ENCODE measurements at places on chromosomes 7 and 10.

- DNase-seq, result no peak
These were observed 369.6 kb downstream of the TCERG1L start for GRCh38 chr10:130941886-130942285.

DNA sequence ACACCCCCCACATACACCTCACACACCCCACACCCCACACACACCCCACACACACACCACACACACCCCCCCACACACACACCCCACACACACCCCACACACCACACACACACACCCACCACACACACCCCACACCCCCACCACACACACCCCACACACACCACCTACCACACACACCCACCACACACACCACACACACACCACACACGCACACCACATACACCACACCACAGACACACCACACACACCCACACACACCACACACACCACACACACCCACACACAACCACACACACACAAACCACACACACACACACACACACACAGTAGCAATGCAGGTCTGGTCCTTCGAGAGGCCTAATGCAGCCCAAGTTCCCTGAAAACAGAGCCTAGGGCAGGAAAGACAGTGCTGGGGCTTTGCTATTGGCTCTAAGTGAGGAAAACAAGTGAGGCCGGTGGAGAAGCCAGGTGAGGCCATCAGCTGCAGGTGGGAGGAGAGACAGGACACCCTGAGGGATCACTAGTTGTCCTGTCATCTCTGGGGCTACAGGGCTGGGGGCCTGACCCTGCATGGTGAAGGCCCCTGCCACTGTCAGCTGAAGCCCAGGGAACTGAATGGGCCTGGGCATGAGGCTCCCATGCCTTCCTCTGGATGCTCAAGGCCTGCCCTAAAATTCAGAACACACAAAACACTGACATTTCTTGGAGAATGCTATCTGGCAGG, 92.6 kb downstream of the CYTH3 start:
- no peak for DNase-seq

- DNase-seq, result no peak
These were observed 1127.7 kb downstream of the REEP3 start for GRCh38 chr10:64648915-64649314.

DNA sequence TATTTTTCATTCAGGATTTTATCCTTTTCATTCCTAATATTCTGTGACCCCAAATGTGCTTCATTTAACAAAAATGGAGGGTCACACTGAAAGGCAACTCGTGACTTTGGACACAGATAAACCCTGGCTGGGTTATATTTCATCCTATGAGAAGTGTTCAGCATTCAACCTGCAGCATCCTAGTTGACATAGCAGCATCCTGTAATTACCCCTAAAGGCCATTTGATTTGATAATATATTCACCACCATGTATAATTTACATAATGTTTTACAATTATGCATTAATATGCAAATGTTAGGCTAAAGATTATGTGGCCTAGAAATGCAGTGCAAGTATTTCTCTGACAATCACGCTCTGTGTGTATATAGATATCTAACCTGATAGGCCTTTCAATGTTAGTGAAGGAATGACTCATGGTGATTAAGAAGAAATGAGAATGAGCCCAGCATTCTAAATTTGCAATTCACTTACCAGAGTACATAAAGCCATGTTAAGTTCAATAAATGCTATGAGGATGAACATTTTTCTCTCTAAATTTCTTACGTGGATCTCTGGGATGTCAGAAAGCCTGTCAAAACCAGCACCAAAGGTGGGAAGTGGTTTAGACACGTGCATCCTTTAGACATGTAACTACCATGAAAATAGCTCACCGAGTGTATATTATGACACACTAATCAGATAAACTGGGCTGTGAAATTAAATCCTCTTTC, 337.7 kb upstream of the AOAH start:
- no peak for DNase-seq

DNA sequence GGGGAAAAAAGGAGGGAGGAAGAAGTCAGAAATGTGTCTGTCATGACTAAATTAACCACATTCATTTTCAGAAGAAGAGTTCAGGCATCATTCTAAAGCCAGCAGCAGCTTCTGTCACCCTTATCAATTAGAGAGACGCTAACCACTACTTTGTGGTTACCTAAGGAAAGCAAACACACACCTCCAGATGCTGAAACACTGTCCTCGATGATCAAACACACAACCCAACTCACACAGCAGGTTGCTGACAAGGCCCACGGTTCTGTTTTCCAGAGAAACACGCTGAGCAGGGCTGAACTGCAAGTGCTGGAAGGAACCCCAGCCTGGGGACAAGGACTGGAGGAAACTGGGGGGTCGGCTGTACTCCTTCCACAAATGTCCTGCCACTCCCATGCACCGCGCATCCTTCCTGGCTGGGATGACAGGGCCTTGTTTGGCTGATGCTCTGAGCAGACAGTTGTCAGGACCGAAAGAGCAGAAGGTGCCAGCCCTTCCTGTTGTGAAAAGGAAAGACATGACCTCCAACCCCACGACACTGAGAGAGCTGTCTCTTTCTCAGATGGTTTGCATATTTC, 36.6 kb downstream of the PRKCQ start:
- DNase-seq, result no peak

DNA sequence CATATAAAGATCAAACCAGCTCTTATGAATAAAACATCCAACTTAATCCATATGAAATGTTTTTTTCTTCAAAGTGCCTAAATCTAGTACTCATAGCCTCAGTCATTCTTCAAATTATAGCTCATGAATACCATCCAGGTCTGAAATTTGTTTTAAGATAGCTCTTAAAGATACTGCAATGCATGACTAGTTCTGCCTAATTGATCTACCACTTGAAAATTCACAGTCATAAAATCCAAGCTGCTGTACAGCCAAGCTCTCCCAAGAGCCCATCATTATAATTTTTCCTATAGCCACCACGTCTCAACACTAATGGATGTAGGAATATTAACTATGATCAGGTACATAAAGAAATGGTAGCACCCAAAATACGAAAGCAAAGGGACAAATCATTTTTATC, 87.9 kb upstream of the RNF148 start:
- DNase-seq, result no peak

- no peak for DNase-seq
These were observed 19.7 kb upstream of the BNIP3 start for GRCh38 chr10:132001238-132001972.

DNA sequence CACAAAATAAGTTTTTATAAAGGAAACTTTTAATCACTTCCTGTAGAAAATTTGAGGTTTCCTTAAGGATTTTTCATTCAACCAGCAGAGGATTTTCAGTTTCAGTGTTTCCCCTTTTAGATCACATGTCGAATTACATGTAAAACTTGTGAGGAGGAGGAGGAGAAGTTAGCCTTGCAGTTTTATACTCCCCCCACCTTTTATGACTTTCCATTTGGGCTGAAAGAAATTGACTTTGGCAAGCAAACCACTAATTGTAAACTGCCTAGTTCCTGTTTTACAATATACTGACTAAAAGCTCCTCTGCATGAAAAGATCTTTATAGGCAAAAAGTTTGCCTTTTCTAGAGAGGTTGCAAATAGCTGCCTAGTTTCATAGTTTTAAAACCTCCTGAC, 3.0 kb downstream of the BAMBI start:
- DNase-seq, result no peak

- DNase-seq, result no peak
These were observed 125.1 kb downstream of the CDK14 start for GRCh38 chr7:90720984-90721760.

DNA sequence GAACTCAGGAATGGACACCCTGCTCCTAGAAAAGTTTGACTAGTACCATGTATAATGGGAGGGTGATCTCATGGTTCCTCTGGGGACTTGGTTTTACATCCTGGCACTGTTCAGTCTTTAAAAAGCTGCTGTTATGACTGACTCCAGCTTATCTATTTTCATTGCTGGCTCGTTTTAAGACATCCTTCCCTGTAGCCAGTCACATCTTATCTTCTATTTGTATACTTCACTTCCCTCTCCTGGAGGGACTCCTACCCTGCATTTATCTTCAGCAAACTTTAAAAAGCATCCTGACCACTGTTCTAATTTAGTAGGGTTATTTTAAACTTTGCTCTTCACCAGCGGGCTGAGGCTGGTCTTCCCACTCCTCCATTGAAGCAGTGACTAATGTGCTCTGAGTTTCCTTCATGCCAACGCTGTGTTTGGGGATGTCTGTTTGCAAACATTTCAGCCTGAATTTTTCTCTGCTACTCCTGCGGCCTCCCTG, 72.9 kb upstream of the ARMC3 start:
- no peak for DNase-seq

DNA sequence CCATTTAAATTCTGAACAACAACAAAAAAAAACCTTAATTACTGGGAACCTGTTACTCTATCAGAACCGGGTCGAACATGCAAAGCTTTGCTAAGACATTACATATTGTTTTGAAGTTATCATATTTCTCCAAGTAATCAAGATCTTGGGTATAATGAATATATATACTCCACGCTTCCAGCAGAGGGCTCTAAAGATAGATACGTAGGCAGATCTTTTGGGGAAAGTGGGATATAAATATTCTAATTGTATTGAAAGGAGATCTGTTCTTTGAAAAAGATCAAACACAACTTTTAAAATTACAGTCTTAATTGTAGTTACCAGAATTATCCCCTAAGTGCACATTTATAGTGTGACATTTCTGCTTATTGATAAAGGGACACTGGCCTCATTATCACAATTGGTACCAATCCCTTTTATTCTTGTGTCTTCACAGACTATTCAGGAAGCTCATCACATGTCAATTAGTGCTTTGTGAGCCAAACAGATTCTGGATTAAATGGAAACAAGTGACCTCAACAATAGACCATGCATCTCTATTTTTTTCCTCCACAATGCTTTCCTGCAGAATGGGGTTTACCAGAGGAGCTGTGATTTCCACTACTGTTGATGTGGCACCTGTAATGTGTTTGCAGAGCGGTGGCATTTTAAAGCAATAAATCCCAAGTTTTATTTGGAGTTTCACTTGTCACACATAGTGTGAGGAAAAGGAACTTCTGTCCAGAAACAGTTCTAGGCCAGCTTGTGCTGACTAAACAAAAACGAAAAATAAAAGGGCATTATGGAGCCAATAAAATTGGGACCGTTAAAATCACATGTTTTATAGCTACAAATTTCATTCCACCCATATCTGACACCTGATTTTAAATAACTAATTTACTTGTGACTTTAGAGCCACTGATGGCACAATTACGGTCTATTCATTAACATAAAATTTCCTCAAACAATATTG, 122.4 kb downstream of the CTTNBP2 start:
- no peak for DNase-seq

DNA sequence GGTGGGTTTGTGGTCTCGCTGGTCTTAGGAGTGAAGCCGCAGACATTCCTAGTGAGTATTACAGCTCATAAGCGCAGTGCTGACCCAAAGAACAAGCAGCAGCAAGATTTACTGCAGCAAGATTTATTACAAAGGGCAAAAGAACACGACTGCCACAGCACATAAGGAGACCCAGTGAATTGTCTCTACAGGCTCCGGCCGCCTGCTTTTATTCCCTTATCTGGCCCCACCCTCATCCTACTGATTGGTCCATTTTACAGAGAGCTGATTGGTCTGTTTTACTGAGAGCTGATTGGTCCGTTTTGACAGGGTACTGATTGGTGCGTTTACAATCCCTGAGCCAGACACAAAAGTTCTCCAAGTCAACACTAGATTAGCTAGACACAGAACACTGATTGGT, 82.1 kb downstream of the VIPR2 start:
- no peak for DNase-seq

GRCh38 chr10:69885379-69886013, 83.8 kb downstream of the COL13A1 start:
- no peak for DNase-seq

GRCh38 chr7:85655252-85655651, 468.4 kb upstream of the SEMA3D start:
- no peak for DNase-seq

GRCh38 chr10:124725791-124726190, 18.4 kb downstream of the FAM53B start:
- DNase-seq, result no peak

GRCh38 chr7:38424750-38425463, 151.5 kb upstream of the TARP start:
- no peak for DNase-seq

GRCh38 chr7:142798451-142799436, 28.0 kb downstream of the PRSS2 start:
- no peak for DNase-seq

DNA sequence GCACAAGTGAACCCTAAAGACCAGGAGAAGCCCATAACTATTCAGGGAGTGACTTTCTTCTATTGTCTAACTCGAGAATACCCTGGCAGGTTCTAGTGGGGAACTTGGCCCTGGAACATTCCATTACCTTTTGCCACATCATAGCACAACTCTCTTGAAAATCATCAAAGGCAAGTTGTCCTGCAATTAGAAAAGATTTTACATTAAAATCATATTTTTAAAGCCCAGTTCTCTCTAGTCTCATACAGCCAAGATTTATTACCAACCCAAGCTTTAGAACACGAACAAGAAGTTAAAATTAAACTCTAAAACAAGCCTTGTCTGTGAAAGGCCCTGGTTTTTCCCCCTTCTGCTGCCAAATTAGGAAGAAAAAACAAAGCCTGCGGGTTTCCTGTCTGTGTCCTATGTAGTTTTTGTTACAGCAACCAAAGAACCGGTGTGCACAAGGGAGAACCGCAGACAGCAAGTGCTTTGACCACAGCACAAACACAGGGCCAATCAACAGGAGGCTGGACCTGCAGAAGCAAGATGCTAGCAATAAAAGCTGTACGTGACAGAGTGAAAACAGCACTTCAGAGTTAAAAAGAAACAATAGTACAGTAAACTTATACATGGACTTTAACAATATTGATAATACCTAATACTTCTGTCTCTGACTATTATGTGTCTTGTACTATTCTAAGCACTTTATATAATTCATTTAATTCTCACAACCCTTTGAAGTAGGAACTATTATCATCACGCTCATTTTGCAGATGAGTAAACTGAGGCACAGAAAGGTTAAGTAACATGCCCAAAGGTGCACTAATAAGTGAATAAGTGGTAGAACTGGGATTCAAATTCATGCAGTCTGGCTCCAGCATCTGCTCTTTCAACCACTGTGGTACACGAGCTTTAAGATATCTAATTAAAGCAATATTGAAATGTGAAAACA, 65.8 kb downstream of the STK17A start:
- DNase-seq, result no peak

DNA sequence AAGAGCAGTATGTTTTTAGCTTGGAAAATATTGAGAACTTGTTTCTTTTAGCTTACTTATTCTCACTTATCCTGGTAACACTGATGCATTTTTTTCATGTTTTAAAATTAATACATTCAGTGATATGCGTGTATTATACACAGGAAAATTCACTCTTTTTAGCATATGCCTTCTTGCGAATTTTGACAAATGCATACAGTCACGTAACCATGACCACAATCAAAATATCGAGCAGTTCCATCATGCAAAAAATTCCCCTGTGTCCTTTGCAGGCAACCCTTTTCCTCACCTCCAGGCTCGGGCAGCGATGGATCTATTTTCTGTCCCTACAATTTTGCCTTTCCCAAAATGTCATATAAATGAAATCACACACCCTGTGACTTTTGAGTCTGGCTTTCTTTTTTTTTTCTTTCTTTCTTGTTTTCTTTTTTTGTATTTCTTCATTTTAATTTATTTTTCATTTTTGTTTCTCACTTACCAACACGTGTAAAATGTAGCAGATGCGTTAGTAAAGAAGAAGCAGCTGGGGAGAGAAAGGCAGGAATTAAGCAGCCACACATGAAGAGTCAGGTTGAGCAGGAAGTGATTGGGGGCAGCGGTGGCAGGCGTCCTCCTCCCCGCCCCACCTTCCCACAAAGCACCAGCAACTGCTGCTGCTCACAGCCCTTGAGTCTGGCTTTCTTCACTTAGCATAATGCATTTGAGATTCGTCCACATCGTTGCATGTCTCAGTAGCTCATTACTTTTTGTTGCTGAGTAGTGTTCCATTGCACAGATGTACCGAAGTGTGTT, 29.9 kb downstream of the ADRB1 start:
- no peak for DNase-seq
